ENCODE measurements at places on chromosomes 11 and 22.

- DNase-seq: peak; percentile 77
These were observed 24.8 kb upstream of the TTC12 start for GRCh38 chr11:113289431-113290187.

GRCh38 chr22:30392661-30393321 lies 4.0 kb upstream of the SEC14L2 start:
- DNase-seq: no peak

GRCh38 chr22:29149841-29150555 lies 55.7 kb upstream of the EMID1 start:
- peak; percentile 46 for DNase-seq

GRCh38 chr11:70544067-70544773 lies 145.9 kb downstream of the CTTN start:
- DNase-seq: no peak

- no peak for DNase-seq
These were observed 24.5 kb downstream of the SMIM38 start for GRCh38 chr11:69180226-69180625.

DNA sequence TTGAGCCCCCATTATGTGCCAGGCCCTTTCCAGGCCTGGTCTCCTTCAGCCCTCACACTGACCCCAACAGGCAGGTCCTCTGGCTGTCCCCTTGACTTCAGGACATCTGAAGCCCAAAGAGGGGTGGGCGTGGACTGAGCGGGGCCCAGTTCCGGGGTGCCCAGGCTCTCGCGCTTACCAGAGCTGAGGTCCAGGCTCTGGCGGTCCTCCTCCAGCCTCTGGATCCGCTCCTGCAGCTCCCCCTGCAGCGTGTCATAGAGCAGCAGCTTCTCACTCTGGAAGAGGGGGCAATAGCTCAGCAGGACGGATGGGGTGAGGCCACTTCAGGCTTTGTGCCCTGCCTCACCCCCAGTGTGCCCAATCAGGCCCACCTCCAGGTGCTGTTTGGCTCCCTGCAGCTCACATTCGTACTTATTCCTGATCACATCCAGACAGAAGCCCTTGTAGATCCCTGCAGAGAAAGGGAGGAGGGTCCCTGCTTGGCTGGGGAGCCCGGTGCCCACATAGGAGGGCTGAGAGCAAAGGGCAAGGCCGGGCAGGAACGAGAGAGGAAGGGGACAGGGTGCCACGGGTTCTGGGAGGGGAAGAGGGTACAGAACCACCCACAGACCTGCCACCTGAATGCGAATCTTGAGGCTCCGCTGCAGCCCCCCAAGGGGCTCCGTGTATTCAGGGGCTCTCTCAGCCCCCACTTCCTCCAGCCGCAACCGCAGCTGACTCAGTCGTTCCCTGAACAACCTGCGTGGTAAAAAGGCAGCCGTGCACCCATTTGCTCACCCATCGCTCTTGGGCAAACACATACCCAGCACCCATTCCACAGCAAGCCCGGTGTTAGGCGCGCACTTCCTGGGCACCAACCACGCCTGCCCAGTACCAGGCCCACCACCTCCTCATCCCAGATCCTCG lies 4.1 kb downstream of the BRMS1 start:
- no peak for DNase-seq

GRCh38 chr11:83088965-83089364 lies 17.3 kb upstream of the RAB30 start:
- no peak for DNase-seq

DNA sequence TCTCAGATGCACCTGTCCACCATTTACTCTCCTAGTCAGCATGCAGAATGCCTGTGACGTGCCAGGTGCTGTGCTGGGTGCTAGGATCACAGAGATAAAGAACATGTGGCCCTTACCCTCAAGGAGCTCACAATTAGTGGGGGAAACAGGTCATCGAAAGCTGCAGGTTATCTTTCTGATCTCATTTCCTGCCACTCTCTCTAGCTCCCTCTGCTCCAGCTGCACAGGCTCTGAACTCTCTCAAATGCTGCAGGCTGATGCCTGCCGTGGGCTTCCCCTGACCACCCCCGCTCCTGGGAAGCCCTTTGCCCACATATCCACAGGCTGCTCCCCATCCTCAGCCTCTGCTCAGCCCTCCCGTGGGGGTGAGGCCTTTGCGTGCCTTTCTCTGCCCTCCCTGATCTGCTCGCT lies 29.6 kb downstream of the SHANK3 start:
- DNase-seq: no peak

DNA sequence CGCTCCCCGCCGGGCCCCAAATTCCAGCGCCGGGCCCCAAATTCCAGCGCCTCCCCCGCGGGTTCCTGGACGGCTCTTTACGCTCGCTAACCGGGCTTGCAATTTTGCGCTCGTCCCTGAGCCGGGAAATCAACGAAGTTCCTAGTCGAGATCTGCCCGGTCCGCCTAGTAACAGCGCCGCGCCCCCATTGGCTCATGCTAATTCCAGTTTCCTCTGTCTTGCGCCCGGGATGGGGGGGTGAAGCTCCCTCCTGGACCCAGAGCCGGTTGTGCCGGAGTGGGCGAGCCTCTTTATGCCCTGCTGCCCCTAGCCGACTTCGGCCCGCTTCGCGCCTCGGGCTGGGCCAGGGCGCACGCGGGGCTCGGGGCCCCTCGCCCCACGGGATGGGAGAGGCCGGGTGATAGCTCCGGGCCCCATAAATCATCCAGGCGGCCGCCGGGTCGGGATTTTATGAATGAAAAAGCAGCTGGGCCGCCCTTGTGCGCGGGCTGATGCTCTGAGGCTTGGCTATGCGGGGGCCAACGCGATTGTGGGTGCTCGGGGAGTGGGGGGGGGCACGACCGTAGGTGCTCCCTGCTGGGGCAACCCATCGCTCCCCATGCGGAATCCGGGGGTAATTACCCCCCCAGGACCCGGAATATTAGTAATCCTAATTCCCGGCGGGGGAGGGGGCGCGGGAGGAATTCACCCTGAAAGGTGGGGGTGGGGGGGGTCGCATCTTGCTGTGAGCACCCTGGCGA lies 1.8 kb upstream of the CCND1 start:
- DNase-seq: peak; percentile 91

- no peak for DNase-seq
These were observed 1106.8 kb upstream of the RAG2 start for GRCh38 chr11:37704791-37705190.

- peak; percentile 41 for DNase-seq
These were observed 2.5 kb upstream of the ZDHHC8 start for GRCh38 chr22:20128902-20129746.

DNA sequence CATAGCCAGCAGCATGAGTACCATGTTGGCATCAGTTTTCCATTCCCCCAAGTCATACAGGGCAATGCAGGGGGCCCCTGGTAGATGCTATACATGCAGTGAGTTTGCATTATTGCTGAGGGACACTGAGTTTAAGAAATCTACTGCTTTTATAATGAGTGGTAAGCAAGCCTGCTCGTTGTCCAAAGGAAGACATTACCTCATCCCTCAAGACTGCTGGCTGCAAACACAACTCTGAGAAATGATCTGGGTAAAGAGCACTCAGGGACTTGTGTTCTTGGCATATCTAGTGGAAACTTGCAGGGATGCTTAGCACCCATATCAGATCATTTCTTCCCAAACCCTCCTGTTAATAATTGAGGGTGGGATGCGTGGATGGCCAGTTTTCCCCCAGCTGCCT lies 77.9 kb downstream of the CWC15 start:
- no peak for DNase-seq

DNA sequence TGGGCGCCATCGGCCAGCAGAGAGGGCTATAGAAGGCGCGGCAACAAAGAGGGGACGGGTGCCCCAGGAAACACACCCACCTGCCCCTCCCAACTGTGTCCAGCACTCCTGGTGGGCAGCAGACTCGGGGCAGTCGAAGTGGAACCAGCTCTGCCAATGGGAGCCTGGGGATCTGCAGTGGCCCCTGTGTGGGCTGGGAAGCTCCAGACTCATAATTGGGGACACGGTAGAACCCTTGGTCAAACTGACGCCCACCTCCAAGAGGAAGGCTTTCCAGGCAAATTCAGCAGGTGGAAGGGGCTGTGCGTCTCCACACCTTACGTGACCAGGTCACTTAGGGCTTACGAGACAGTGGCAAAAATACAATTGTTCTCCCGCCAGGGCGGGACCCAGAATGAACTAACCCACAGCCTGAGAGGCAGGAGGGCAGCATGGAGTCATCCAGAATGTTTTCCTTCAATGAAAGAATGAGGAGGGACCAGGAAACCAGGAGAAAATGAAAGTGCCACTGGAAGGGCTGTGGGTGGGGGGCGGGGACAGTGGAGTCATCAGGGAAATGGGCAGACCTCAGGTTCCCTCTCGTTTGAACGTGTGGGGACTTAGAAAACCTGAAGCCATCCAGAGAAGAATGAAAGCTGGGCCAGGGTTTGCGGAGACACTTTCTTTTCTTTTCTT lies 53.2 kb upstream of the SHANK2 start:
- DNase-seq: no peak

DNA sequence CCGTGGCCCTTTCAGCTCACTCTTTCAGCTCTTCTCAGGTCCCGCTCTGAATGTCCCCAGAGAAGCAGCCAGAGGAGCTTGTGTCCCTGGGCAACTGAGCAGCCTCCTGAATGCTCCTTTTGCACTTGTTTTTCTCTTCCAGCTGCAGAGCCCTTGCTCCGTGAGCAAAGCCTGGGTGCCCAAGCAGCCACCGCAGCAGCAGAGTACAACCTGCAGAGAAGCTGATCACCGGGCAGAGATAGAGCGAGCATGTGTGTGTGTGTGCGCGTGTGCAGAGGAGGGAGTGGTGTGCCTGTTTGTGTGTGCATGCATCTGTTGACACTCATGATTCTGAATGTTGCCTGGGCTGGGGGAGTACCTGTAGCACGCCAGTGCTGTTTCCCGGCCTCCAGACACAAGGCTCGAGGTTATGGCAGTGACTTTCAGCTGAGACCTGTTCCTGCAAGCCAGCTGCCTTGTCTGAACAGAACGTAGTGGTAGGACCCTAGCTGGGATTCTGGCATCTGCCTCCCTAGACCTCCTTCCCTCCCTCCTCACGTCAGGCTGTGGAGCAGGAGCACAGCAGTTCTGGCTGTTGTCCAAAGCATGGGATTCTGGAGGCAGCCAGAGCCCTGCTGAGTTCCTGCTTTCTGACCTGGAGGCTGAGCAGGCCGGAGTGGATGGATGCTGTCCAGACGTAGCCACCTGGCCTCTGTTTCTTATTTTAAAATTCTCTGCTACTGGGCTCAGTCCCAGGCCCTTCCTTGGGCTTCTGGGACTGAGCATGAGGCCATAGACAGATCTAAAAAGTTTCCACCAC lies 4.5 kb upstream of the MAPK8IP1 start:
- DNase-seq: no peak

DNA sequence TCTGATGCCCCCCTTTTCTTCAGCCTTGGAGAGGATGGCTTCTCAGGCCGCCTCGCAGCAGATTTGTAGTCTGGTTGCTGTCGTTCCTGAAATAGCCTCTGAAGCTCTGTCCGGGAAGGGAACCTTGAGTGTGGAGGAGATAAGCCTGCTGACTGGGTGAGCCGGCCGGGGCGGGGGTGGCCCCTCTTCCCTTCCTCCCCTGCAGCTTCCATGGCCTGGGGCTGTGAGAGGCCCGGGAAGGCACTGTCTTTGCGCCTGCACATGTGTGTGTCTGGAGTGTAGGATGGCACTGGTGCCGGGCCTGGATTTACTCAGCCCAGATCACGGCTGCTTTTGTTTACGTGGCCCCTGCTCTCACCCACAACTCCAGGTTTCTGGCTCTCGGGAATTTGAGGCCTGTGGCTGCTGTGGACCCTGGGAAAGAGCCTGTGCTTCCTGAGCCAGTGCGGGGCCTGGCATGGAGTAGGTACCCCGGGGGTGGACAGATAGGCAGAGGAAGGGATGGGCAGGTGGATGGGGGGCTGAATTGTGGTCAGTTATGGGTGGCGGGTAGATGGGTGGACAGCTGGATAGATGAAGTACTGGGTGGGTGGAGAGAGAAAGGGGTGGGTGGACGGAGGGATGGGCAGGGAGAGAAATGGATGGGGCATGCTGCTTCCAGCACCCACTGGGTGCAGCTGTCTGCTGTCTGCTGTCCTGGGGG lies 16.6 kb downstream of the KCNQ1 start:
- no peak for DNase-seq

DNA sequence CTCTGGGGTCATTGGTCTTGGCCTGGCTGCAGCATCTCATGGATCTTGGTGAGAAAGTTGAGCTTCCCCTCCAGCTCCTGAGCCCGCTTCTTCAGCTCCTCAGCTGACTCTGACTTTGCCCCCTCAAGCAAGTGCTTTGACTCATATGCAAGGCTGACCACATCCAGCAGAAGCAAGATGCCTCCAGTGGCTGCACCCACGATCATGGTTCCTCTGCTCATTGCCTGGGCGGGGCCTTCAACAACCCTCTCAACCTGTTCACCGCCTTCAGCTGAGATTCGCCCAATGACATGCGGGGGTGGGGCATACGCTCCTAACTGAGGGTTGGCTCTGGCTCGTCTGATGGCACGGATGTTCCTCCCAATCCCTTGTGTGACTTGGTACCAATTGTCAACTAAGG lies 11.9 kb downstream of the APOL2 start:
- DNase-seq: no peak

- no peak for DNase-seq
These were observed 105.6 kb downstream of the SLC1A2 start for GRCh38 chr11:35313760-35314153.

GRCh38 chr22:20031732-20032406 lies 11.0 kb downstream of the TANGO2 start:
- DNase-seq: no peak

- DNase-seq: no peak
These were observed 17.8 kb upstream of the P2RY2 start for GRCh38 chr11:73200256-73200655.

GRCh38 chr11:92311616-92312449 lies 87.2 kb downstream of the FAT3 start:
- no peak for DNase-seq

- no peak for DNase-seq
These were observed 103.2 kb downstream of the ETS1 start for GRCh38 chr11:128484172-128484571.

DNA sequence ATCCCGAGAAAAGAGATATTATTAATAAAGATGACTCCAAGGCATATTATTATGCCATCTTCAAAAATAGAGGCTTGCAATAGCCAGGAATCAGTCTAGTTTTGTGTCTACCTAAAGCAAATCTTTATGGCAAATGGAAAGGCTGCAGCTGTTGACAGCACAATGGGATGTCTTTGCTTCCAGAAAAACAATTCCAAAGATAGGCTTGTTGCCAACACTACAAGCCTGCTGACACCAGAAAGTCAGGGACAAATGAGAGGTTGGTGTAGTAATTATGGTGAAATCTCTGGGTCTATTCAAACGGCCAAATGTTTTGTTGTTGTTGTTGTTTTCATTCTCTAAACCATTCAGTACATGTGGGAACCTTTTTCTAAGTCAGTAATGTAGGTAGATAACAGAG lies 101.8 kb downstream of the LUZP2 start:
- no peak for DNase-seq

- DNase-seq: no peak
These were observed 11.1 kb upstream of the PHLDA2 start for GRCh38 chr11:2940147-2940920.

DNA sequence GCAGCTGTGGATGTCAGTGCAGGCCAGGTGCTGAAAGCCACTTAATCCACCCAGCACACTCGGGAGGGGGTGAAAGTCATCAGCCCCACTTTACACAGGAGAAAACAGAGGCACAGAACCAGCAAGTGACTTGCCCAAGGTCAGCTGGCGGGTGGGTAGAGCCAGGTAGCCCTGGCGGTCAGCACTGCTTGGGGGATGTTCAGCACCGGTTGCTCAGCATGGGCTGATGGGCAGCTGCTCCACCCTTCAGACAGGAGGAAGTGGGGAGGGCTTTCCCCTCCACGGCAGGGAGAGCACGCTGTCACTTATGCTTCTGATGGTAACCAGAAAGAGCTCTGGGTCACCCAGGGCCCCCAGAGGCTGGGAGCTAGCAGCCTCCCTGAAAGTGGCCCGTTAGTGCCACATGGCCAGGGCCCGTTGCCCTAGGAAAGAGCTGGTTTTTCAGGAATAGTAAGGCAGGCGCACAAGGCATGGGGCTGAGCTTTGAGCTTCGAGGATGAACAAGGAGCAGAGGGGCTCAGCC lies 417.9 kb downstream of the CTTN start:
- DNase-seq: no peak

Measured in neural crest cell (in vitro differentiated cells).